SHP77 treated with DMSO at 0.1 percent for 48 hours (cell line): ENCODE measurements at places on chromosomes 1 and 21.

DNA sequence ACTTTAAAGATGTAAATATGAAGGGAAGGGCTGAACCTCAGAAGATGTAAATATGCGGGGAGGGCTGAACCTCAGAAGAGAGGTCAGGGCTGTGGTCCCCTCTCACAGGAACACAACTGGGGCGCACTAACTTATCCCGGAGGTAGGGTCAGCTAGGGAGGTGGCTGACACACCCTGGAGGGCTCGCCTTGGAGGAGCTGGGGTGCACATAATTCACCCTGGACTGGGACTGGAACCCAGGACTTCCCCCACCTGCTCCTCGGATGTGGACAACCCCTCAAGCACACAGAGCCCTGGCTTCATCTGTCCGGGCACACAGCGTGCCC, 13.9 kb upstream of the TTC39A start:
- no peak for DNase-seq

- no peak for DNase-seq
Measured at GRCh38 chr1:230303822-230304221, 122.3 kb downstream of the PGBD5 start.

DNA sequence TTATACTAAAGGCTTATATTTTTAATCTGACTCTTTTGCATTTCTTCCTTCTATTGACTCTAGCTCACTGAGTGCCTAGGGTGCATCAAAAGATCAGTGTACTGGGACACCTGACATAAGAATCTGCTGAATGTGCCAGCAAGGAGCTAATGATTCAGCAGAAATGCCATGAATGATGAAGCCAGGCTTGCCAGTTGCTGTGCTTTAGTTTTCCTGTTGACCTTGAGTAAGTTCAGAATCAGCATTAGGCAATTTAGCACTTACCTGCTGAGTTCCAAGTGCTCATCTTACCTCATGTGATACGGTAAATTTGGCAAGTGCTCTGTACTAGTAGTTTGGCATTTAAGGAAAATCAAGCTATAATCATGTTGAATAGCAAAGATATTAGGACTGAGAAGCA, 523.2 kb upstream of the B3GALT2 start:
- DNase-seq = no peak

- no peak for DNase-seq
Measured at GRCh38 chr1:15344800-15345704, 64.6 kb upstream of the EFHD2 start.

DNA sequence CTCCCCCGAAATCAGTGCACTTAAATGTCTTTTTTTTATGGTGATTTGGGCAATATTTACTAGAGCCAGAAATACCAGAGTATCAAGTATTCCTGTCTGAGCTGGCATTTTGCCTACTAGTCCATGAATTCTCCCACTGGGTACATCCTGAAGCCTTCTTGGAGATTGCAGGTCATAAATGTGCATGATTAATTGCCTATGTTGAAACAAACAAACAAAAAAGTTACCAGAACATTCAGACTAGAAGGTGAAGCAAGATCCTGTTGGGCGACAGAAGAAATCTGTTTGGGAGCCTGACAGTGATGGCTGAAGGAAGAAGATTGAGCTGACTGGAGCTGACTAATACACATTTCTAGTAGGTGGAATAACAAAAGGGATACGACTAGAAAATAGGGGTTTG, 127.4 kb upstream of the NRIP1 start:
- DNase-seq = no peak

- no peak for DNase-seq
Measured at GRCh38 chr21:26800970-26801431, 44.2 kb downstream of the ADAMTS1 start.

- DNase-seq = no peak
Measured at GRCh38 chr1:10646347-10646861, 150.0 kb downstream of the CASZ1 start.

DNA sequence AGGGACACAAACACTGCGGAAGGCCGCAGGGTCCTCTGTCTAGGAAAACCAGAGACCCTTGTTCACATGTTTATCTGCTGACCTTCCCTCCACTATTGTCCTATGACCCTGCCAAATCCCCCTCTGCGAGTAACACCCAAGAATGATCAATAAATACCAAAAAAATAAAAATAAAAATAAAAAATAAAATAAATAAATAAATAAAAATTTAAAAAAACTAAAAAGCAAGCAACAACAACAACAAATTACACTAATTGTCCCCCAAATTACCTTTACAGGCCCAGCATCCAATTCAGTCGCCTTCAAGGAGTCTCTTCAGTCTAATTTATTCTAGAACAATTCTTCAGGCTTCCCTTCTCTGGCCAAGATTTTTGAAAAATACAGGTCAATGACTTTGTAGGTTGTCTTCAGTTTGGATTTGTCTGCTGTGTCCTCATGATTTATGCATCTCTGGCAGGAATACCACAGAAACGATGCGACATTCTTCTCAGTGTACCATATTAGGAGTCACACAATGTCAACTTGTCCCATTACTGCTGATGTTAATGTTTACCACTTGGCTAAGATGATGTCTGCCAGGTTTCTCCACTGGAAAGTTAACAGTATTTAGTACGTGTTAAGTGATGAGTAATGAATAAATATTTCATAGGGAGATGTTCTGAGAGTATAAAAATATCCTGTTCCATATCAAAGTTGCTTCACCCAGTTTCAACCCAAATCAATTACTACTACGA, 20.3 kb upstream of the BMP8B start:
- no peak for DNase-seq

DNA sequence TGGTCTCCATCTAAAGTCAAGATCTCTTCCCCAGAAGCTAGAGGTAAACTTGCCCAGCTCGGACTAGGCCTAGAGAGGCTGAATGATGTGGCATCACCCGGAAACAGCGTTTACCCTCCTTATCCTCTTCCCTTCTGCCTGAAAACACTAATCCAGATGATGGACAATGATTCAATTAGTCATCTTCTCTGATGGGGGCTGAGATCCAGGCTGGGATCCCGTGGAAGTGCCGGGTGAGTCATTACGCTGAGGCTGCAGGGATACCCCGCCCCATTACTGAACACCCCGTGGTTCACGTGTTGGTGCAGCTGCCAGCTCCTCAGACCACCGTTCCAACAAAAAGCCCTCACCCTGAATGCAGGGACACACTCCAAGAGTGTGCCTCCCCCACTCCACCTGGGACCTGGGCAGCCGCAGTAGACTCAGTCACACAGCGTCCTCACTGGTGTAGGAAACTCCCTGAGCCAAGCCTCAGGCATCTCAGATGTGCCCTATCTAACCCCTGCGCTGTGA, 2.0 kb downstream of the S100A6 start:
- peak; percentile 71 for DNase-seq

DNA sequence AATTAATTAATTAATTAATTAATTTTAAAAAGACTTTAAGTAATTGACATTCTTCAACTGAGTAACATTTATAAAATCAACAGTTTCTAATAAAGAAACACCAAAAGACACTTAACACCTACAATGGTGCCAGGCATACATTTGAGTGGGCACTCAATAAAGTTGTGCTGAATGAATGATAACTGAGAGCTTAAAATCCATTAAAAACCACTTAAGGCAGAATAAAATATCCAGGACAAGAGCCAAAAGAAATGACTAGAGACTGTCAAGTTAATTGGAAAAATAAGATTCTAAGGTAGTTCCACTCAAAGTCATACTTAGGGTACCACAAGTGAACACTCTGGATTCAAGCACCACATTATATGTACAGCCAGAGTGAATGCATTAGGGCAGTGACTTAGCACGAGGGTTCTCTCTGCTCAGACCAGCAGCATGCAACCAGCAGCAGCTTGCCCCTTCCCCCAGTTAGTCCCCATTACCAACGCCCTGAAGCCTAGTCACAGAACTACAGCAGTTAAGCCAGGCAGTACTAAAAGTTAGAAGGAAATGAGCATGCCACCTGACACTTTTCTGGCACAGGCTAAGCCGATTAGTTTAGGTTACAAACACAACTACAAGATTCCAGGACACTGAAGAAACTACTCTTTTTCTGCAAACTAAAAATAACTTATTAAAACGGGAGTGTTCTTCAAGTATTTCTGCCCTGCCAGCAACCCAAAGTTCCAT, 46.5 kb downstream of the LUZP1 start:
- no peak for DNase-seq

- no peak for DNase-seq
Measured at GRCh38 chr1:98707556-98707955, 46.0 kb downstream of the SNX7 start.

DNA sequence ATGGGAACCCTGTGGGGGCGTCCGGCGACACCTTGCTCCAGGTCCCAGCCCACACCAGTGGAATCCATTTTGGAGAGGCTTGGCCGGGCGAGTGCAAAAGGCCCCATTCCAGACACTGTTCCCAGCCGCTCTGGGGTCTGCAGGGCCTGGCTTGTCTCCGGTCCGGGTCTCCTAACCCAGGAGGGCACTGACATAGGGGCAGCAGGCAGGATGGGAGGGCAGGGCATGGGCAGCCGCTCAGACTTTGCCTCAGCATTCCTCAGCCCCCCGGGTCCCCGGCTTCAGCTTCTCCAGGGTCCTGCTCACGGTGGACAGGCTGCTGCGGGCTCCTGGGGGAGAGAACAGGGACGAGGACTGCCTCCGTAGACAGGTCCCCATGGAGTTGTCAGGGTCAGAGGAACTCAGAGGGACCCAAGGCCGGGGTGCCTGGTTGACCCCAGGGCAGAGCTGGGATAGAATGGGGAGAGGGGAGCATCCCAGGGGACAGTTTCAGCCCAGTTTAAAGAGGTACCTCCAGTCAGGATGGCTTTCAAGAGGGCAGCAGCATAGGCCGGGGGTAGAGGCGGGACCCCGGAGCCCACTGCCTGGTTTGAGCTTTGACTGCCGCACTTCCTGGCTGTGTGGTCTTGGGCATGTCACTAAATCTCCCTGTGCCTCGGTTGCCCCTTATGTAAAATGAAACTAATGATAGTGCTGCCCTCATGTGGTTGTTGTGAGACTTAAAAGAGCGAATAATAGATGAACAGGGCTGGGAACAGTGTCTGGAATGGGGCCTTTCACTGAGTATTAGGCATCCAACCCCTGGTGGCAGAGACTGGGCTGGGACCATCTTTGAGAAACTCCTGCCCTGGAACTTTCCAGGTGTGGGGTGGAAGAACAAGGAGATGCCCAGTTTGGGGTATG, 3.7 kb downstream of the KNCN start:
- peak; percentile 14 for DNase-seq

DNA sequence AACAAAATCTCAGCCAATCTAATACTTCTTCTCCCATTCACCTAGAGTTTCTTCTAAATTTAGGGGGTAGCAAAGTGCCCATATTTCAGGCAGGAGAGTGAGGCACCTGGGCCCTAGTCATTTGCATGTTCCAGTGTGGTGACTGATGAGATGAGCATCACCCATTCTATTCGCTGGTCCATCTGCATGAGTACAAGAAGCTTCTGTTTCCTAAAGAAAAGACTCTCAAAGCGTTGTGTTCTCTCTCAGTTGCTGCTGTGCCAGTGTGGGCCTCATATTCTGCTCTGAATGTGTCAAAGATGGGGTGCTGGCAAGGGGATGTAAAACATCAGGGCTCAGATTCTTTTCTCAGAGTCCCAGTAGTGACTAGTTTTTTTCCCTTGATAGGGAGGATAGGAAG, 16.1 kb upstream of the DPYD start:
- no peak for DNase-seq

DNA sequence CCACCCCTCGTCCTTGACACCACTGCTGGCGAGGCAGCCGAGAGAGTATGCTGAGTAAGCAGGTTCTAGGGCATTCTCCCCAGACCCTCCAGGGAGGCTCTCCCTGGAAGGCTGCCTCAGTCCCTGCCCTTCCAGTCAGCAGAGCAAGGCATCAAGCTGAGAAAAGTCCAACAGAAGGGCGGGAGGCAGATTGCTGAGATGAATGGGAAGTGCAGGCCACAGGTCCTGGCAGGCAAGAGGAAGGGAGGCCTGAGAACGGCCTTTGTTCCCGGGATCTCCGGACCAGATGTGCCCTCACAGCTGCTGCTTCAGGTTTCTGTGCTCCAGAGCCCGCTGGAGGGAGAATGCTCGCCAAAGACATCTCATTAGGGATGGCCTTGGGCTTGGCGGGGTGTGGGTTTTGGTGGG, 270.0 kb upstream of the VAMP3 start:
- no peak for DNase-seq

DNA sequence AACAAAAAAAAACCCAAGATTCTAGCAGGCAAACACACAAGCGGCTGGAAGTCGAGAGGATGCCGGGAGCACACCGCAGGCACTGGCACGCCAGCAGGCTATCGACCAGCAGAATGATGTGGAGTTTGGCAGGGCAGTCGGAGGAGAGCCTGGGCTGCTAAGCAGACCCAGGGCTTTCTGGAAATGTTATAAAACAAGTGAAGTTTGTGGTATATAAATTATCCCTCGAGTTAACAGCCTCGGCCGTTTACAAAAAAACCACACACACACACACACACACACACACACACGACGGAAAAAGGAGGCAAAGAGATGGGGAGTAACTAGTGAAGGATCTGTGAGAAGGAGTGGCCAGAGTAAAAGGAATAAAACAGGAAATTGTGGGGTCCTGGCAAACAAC, 87.2 kb upstream of the IVNS1ABP start:
- DNase-seq = peak; percentile 20

DNA sequence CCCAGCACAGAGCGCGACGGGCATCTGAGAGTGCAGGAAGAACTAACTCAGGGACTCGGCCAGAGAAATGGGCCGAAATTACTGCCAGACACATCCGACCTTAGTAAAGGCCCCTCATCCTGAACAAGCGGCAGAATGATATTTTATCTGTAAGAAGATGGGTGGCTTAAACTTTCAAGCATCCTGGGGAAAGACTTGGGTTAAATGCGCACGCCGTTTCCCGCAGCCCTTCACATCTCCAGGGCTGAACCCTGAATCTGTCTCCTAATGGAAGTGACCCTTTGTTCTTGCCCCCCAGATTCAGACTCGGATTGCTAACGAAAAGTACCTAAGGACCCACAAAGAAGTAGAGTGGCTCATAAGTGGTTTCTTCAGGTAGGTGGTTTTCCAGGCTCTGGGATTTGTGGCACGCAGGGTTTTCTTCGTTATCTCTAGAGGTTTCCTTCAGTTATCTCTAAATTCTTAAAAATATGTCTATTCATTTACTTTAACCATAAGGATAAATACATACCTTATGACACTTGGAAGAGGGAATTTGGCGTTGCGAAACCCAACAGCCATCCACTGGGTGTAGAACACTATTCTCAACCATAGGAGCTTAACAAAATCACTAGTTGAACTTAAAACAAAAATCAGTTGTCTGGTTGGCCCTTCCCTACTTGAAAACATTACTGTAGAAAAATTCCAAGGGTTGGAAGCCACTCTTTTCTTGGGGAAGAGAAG, 627 bp downstream of the RIIAD1 start:
- no peak for DNase-seq
